ENCODE measurements at places on chromosomes 1 and 21.

GRCh38 chr1:206655471-206655882, 20.1 kb downstream of the DYRK3 start:
- DNase-seq: no peak

- DNase-seq: no peak
Observed at GRCh38 chr21:35204850-35205541, 155.9 kb upstream of the RUNX1 start.

- DNase-seq: no peak
Observed at GRCh38 chr1:11484321-11484655, 5.3 kb downstream of the DISP3 start.

- no peak for DNase-seq
Observed at GRCh38 chr1:32783851-32784250, 33.3 kb downstream of the YARS1 start.

DNA sequence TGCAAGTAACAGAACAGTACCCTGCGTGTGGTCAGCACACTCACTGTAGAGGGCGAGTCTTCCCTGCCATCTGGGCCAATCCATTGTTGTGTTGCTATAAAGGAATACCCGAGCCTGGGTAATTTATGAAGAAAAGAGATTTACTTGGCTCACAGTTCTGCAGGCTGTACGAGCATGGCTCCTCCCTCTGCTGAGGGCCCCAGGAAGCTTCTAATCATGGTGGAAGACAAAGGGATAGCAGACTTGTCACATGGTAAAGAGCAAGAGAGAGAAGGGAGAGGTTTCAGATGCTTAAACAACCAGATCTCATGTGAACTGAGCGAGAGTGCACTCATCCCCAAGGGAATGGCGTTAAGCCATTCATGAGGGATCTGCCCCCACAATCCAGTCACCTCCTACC, 126.2 kb downstream of the CNIH3 start:
- DNase-seq: no peak

DNA sequence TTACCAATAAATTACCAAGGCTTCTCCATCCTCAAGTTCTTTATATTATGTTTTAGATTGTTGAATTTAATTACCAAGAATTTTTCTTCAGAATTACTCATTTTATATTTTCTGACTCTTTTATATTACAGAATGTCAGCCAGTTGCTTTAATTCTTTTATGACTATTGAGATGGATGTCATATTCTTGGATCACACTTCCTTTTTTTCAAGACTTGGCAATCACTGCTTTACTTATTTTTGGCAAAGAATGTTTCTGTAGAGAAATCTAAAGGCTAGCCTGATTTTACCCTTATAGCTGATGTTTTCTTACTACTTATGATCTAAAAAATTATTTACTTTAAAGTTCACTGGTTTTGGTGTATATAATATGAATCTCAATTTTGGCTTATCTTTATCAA, 721.1 kb upstream of the TMPRSS15 start:
- DNase-seq: no peak

DNA sequence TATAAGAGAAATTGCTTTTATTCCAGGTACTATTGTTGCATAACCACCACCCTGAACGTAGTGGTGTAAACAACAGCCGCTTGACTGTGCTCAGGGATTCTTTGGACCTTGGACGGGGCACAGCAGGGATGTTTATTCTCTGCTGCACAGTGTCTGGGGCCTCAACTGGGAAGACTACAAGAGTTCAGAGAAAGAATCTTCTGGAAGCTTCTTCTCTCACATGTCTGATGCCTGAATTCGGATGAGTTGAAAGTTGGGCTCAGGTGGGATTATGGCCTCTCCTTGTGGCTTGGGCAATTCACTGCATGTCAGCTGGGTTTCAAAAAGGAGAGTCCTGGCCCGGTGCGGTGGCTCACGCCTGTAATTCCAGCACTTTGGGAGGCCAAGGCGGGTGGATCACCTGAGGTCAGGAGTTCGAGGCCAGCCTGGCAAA, 19.0 kb upstream of the SSBP3 start:
- DNase-seq: no peak

DNA sequence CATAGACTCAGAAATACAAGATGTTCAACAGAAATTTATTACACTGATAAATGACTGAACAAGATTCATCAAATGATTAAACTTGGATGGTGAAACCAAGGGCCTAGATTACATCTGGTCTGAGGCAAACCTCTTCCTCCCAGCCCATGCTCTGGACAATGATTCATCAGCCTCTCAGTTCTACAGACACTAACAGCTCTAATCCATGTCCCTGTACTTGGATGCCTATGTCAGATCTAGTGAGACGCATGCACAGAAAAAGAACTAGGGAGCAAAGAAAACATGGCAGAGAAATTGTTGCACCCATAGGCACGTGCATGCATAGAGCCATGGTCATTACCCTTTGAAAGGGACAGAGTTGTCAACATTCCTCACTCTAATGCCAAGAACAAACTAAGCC, 250.1 kb downstream of the KCNH1 start:
- DNase-seq: no peak

GRCh38 chr1:92817986-92818764, 13.7 kb upstream of the RPL5 start:
- no peak for DNase-seq

GRCh38 chr1:204493145-204493983, 1.2 kb downstream of the PIK3C2B start:
- DNase-seq: no peak

DNA sequence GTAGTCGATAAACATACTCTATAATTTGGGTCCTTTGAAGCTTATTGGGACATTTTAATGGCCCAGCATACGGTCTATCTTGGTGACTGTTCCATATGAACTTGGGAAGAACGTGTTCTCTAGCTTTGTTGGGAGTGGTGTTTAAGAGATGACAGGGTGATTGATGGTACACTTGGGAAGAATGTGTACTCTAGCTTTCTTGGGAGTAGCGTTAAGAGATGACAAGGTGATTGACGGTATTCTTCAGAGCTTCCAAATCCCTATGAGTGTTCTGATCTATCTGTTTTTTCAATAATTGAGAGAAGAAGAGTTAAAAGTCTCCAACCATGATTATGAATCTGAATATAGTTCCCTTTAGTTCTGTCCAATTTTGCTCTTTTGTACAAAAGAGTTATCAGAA, 9.4 kb downstream of the NPHP4 start:
- DNase-seq: no peak

DNA sequence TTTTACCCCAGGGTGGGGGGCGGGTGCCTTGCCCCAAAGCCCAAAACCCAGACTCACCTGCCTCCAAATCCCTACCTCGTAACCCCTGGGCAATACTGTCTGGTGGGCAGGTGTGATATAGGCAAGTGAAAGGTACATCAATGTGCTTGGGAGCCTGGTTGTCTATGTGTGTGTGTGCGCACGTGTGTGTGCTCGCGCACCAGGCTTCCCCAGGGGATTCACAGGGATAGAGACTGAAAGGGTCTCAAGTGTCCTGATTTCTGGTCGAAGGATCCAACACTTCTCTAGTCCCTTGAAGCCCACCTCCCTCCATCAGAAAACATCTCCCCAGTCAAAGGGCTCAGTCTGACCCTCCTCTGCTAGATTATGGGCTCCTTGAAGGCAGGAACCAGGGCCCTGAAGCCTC, 28.9 kb upstream of the EPB41 start:
- DNase-seq: no peak

- DNase-seq: no peak
Observed at GRCh38 chr1:203663294-203663693, 36.7 kb downstream of the ATP2B4 start.

- no peak for DNase-seq
Observed at GRCh38 chr1:201291916-201292315, 8.6 kb downstream of the PKP1 start.

DNA sequence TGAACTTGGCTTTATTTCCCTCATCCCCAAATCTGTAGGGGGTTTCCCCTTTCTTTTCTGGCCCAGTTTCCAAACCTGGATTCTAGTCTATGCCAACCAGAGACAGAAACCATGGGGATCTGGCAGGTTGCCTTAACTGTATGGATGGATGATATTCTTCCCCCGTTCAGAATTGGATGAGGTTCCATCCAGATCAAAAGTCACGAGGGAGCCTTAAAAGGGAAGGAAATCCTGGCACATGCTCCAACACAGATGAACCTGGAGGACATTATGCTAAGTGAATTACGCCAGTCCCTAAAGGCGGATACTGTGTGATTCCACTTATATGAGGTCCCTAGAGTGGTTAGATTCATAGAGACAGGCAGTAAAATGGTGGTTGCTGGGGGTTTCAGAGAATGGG, 124.4 kb downstream of the HUNK start:
- DNase-seq: no peak

- DNase-seq: no peak
Observed at GRCh38 chr1:178649582-178650350, 75.3 kb upstream of the RALGPS2 start.

DNA sequence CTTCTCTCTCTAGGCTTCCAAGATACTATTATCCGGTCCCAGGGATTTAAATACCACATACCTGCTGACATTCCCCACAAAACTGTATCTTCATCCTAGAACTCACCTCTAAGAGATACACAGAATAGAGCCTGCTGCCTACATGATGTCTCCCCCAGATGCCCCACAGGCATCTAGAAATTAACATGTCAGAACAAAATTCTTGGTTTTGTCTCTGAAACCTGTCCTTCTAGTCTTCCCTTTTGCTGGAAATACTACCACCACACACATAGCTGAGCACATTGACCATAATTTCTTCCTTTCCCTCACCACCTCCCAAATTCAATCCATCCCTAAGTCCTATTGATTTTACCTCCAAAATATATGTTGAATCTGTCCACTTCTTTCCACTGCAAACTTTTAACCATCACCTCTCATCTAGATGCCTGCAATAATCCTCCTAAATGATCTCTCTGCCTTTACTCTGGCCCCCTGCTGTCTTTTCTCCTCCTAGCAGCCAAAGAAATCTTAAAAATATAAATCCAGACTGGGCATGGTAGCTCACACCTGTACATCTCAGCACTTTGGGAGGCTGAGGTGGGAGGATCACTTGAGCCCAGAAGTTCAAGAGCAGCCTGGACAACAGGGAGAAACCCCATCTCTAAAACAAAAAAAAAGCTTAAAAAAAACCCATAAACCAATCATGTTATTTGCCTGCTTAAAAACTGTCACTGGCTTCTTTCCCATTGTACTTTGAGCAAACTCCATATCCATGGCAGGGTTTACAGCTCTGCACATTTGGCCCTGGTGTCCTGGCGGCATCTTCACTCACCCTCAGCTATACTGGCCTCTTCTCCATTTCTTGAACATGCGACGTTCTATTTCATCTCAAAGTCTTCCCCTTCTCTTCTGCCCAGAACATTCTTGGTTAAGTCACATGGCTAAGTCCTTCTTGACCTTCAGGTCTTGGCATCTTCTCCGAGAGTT, 6.2 kb upstream of the FAM76A start:
- DNase-seq: no peak

- DNase-seq: no peak
Observed at GRCh38 chr1:178094739-178095645, 1.1 kb downstream of the RASAL2 start.

DNA sequence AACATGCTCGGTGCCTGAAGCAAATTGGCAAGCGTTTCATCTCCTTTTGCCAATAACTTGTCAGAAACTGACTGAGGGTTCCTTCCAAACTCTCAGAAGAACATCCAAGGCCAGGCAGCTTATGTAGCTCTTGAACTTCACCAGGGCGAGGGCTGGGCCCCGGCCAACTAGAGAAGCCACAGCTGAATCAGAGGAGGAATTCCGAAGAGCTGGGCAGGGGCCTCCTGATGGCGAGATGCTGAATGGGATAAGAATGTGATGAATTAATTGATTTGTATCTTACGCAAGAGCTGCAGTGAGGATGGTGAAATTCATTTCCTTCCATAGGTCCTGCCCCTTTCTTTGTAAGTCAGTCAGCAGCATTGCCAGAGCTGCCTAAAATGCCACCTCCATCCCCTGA, 345.8 kb downstream of the KIF26B start:
- DNase-seq: no peak

GRCh38 chr1:162177126-162177525, 107.6 kb downstream of the NOS1AP start:
- DNase-seq: no peak

DNA sequence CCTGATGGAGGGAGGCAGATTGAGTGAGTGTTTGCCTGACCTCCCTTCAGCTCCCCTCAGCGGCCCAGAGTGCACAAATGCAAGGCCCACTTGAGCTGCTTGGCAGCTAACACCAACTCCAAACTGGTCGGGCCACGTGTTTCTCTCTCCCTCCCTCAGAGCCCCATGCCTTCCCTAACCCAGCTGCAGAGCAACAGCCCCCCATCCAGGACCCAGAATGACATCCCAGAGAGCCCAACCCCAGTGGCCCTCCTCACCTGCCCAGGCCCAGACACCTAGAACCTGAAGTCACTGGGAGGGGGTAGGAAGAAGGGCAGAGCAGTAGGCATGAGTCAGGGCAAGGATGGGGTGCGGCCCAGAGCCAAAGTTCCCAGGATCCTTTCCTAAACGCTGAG, 789 bp upstream of the S100A14 start:
- no peak for DNase-seq

GRCh38 chr1:228011721-228012311, 5.0 kb downstream of the WNT3A start:
- no peak for DNase-seq
